ENCODE measurements at places on chromosomes 16 and 17.

DNA sequence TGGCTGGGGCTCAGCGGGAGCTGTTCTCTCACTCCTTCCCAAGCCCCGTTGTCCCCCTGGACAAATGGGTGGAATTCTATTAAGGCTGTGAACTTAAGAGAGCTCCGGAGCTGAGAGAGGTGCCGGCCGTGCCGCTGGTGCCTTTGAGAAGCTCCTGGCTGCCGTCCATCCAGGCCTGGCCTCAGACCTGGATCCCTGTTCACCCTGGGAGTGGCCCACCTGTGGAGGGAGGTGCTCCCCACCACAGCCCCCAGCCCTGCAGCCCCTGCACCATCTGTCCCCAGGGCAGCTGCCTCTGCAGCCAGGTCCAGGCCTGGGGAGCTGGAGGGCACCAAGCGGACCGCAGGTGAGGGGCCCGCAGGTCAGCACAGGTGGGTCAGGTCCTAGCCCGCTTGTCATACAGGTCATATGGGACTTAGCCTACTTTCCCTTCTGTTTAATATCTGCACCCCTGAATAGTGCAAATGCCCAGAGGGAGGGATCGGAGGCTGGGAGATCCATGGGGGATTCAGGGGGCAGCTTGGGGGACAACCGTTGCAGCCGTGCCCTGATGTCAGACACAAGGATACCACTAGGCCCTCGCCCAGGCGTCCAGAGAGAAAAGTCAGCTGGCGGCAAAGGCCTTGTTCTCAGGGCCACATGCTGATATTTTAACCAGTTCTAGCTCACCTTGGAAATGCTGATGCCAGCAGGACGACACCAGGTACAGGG, 15.2 kb upstream of the METRNL start:
- no peak for DNase-seq

GRCh38 chr16:1040346-1040745, 32.2 kb upstream of the SSTR5 start:
- no peak for DNase-seq

DNA sequence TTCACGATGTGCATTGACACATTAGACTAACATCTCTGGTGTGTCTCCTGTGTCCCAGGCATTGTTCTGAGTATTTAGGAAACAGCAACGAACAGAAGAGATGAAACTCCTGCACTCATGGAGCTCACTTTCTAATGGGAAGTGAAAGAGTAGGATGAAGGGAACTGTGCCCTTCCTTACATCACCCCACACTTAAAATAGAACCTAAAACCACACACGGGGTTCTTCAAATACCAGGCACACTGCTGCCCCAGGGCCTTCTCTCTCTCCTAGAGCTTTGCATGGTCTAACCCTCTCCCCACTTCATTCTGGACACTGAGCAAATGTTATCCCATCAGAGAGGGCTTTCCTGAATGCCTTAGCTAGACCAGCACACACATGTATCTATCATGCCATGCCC, 33.7 kb downstream of the TRIM25 start:
- no peak for DNase-seq

DNA sequence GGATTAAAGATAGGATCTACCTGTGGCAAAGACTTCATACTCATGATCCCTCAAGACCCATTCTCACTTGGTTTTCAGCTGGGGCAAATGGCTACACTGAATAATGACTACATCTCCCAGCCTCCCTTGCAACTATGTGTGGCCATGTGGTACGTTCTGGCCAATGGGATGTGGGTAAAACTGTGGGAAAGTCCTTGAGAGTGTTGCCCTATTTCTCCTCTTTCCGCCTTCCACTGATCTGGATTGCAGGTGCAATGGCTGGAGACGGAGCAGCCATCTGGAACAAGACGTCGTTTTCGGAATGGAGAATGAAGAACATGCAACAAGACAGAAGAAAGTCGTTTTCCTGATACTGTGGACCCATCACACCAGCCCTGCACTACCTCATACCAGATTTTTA, 48.5 kb downstream of the HAPSTR1 start:
- no peak for DNase-seq

DNA sequence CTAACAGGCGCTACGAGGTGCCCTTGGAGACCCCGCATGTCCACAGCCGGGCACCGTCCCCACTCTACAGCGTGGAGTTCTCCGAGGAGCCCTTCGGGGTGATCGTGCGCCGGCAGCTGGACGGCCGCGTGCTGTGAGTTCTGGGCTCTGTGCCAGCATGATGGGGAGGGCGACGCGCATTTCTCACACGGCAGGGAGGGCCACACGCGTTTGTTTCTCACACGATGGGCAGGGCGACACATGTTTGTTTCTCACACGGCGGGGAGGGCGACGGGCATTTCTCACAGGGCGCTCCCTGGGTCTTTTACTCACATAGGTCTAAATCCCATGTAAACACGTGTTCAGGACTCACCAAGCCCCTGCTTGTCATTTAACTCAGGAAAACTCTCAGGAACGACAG, 4.4 kb downstream of the GAA start:
- DNase-seq, result no peak

DNA sequence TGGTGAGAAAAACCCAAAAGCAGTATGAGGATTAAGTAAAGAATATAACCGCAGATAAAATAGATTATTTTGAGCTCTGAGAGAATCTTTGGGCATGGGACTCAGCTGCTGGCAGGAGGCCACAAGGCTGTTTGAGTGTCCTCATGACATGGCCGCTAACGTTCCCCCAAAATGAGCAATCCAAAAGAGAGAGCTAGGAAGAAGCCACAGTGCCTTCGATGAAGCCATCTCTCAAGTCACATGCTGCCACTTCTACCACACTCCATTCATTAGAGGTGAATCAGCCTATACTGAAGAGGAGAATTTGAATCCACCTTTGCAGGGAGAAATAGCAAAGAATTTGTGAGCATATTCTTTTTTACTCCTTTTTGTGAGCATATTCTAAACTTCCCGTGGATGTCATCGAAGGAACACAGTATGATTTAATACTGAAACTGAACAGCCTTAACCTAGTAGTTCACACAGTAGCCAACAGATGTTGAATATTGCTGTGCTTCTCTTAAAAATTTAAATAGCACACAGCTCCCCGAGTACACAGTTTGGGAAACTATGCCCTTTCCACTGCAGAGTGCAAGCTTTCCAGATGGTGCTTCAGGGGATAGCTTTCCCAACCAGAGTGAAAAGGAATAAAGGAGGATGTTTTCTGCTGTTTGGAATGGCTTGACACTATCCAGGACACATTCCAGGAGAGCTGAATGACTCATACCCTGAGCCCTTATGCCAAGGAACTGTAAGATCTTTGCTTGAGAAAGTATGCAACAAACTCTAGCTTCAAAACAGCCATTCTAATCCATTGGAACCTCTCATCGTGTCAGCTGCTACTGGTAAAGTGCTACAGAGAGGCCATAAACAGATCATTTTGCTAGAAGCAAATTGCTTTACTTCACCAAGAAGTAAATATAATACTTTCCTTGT, 33.9 kb downstream of the ANKFY1 start:
- DNase-seq, result no peak

- no peak for DNase-seq
Observed at GRCh38 chr16:67260426-67261063, 11.8 kb downstream of the SLC9A5 start.

GRCh38 chr17:7295230-7296180, 1.1 kb upstream of the YBX2 start:
- DNase-seq, result no peak

GRCh38 chr17:32719689-32720088, 157.2 kb downstream of the MYO1D start:
- DNase-seq, result no peak

GRCh38 chr16:35795361-35796029, 2336.1 kb downstream of the TP53TG3F start:
- DNase-seq, result no peak

GRCh38 chr17:10052106-10052813, 146.1 kb downstream of the GAS7 start:
- DNase-seq, result no peak

DNA sequence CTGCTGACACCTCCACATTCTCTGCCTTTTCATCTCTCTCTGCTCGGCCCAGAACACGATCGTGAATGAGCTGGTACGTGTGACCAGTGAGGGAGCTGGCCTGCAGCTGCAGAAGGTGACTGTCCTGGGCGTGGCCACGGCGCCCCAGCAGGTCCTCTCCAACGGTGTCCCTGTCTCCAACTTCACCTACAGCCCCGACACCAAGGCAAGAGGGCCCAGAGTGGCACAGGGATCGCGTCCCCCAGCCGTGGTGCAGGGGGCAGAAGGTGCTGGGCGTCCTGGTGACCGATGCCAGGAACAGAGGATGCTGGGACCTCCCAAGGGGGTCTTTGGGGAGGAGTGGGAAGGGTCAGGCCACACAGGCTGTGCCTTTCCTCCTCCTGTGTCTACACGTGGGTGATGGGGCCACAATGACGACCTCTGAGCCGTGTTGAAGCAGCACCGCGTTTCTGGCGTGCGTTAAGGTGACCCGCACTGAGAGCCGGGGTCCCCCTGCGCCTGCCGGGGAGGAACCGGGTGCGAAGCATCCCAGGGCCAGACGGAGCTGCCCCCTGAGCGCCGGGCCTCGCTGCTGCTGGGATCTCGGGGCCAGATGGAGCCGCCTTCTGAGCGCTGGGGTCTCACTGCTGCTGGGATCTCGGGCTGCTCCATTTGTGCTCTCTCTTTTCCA, 17.4 kb downstream of the GAA start:
- DNase-seq, result no peak

DNA sequence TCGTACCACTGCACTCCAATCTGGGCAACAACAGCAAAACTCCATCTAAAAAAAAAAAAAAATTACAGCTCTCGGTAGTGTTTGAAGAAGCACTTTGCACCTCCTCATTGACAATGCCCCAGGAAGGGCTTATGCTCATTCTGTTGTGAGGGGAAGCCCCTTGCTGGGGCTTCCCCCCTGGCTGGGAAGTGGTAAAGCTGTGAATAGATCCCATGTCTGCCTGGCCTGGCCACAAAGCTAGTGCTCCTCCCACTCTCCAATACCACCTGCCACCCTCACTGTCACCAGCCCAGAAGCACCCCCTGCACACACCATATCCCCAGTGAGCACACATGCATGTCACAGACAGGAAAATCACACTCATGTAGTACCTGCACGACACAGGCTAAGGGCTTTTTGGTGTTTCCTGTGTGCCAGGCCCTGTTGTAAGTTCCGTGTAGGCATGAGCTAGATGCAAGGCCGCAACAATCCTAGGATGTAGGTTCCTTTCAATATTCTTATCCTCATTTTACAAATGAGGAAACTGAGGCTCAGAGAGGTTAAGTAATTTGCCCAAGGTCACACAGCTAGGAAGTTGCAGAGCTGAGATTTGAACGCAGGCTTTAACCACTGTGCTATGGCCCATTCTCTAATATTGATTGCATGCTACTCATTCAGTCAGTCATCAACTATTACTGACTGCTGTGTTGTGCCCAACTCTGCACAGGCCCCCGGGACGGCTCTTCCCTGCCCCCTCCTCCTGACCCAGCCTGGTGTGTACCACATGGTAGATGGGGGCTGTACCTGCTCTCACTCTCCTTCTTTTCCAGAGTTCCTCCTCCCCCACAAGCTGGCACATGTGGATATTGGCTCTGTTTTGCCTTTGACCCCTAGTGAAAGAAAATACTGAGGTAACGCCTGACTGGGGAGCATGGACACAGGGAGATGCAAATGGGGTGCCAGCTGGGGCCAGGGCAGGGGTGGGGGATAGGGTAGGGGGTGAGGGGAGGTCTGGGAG, 11.9 kb upstream of the COL1A1 start:
- peak; percentile 75 for DNase-seq

DNA sequence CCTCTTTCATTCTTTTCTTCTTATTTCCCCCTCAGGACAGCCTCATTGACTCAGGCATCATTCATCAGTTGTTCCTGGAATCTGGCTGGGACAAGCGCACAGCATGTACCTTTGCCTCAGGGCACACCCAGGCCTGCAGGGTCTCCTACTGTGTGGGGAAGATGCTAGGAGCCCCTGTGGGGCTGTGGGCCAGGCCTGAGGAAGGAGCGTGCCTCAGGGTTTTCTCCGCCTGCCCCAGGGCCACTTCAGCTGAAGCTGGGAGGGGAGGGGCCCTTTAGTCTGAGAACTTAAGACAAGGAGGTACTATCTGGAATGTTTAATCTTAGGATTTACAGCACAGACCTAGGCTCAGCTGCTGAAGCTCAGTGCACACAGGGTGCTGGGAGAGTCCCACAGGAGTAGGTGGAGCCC, 7.9 kb downstream of the ELMO3 start:
- no peak for DNase-seq

- DNase-seq, result no peak
Observed at GRCh38 chr16:58732545-58733247, 1.4 kb downstream of the GOT2 start.

DNA sequence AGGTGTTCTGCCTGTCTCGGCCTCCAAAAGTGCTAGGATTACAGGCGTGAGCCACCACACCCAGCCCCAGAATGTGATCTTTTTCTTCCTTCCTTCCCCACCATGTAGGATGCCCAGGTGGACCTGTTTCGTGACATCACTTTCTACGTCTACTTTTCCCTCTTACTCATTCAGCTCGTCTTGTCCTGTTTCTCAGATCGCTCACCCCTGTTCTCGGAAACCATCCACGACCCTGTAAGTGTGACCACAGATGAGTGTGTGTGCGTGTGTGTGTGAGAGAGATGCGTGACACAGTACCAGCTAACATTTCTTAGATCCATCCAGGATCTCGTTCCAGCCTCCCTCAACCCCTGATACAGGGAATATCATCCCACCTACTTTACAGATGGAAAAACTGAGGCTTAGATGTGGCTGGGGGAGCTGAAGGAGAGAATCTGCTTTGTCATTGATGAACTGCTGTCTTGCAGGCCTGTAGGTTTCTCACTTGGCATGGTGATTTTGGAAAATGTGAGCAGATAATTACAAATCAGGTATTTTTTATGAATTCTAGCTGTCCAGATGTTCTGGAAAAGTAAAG, 67.1 kb downstream of the ABCC1 start:
- no peak for DNase-seq

- DNase-seq, result no peak
Observed at GRCh38 chr16:11585460-11586377, 1.0 kb downstream of the LITAF start.

DNA sequence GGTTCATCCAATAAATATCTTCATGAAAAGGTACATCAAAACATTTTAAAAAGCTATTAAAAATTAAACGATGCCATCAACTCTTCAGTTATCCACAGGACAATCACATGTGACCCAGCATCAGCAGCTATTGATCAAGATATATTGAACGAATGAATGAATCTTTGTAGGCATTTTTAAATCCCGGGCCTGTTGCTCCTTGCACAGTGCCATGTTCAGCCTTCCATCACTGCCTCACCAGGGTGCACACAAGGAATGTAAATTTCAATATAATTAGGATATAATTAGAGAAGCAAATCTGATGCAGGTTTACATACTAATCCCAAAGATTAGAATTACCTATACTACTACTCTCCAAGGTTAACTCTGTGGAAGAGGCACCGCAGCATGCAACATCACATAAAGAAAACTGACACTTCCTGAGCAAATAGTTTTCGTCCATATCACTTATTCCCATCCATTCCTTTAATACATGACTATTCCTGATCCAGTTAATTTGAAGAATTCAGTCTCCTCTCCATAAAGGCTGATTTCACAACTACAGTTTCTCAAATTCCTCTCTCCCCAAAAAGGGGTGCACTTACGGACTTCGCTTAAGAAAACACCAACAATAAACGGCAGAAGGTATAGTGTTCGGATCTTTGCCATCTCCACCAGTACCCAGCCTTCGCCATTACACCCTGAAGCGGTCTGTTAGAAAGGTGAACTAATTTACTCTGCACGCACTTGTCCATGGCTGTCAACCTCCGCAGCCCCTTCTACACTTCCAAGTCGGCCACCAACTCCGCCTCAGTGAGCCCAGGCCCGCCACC, 938 bp downstream of the NCOR1 start:
- DNase-seq, result no peak

- no peak for DNase-seq
Observed at GRCh38 chr16:46743232-46743719, 4.9 kb downstream of the MYLK3 start.

Measured in NK-92 treated with Interleukin-12 subunit alpha and Interleukin-12 subunit beta, amount 100 ng/mL, for 24 hours (cell line).